ENCODE measurements at places on chromosomes 4 and X. TPM values are rescaled to one million over a fixed set of nuclear protein-coding genes. Genes with fewer than 3 reads are reported as not detected.

DNA sequence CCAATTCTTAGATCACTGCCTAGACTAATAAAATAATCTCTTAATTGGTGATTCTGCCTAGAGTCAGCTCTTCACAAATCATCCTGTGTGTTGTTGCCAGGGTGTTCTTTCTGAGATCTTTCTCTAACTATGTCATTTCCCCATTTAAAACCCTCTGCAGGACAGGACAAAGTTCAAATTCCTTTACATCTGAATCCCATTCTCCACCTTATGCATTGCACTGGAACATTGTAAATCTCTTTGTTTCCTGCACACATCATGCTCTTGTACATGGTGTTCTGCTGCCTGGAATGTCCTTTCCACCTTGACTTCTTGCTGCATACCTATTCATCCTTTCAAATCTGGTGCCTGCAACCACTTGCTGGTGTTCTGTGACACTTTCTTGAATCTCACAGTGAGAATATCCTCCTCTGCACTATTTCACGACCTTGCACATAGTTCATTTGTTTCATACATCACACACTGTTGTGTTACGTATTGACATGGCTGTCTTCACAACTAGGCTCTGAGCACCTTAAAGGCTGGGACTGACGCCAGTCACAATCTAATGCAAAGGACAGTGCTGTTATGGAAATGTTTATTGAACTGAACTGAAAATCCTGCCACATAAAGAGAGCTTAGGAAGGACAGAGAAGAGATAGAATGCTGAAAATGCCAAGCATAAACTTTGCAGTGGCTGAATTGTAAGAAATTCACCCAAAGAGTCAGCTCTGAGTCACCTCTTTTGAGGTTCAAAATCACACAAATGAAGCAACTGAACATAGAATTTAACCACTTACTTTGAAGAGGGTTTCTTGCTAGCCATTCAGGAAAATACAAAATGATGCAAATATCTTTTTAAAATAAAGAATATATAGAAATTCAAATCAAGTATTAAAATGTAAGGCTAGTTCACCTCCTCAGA lies 26.4 kb upstream of the SMIM14 start:
- no peaks in the 10 kb centered on the region for H3K4me1 ChIP-seq
- no peak overlapping the region for H3K27ac ChIP-seq
- no peak for DNase-seq
- no peaks in the 10 kb centered on the region for H3K36me3 ChIP-seq

DNA sequence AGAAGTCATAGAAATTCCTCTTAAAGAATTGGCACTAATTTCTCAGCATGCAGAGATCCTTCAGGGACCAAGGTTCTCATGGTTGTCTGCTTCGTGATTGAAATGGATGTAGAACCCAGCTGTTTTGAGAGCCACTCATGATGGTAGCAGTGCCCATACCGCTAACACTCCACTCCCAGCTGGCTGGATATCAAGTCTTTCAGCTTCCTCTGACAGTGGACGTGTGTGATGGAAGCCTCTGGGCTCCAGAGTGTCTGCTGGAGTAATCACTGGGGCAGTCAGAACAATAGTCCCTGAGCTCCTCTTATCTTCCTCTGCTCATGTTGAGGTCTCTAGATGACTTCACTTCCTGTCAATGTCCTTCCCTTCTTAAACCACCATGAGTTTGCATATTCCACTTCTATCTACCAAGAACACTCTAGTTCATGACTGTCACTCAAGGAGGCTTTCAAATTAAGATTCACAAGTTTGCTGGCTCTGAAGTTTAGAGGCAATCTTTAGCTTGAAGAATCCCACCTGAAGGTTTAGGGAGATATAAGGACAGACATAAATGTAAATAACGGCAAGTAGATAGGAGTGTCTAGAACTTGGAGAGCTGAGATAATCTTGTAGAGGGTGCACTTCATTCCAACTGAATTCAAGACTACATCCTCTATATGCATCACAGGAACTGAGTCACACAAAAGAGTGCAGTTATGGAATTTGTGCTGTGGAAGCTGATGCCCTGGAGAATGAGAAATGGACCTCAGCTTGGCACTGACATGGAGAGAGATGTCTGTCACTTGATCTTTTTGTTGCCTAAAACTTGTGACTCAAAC lies 64.5 kb upstream of the WDR1 start:
- no peaks in the 10 kb centered on the region for H3K27me3 ChIP-seq
- peaks cover 32% of the 10 kb centered on the region for H3K4me1 ChIP-seq
- H3K36me3 ChIP-seq: peaks cover 2% of the 10 kb centered on the region
- no peak overlapping the region for H3K4me3 ChIP-seq

- H3K36me3 ChIP-seq: no peaks in the 10 kb centered on the region
- peaks cover 10% of the 10 kb centered on the region for H3K4me1 ChIP-seq
- no peak overlapping the region for H3K27ac ChIP-seq
- no peak for DNase-seq
- peaks cover 4% of the 10 kb centered on the region for H3K27me3 ChIP-seq
These were observed 6.7 kb upstream of the DCTD start for GRCh38 chr4:182923796-182924340.

DNA sequence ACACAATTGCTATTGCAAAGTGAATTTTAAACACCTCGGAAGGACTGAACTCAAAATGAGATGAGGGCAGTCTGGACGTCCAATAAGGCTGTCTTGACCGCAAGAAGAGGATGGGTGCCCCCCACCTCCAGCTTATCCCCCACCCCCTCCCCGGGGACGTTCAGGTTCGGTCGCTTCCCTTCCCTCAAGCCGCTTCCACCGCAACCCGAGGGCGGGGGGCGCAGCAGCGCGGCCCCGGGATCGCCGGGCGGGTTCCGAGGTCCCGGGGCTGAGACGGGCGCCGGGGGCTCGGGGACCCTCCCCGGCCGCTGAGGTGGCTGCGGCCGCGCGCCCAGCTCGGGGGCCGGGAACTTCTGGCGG lies 480 bp downstream of the USP46 start:
- no peak for DNase-seq
- peaks cover 1% of the 10 kb centered on the region for H3K36me3 ChIP-seq
- no peak overlapping the region for H3K27ac ChIP-seq
- peaks cover 29% of the 10 kb centered on the region for H3K27me3 ChIP-seq
- peak overlapping the region; percentile 71 for H3K4me3 ChIP-seq

- H3K4me1 ChIP-seq: peaks cover 2% of the 10 kb centered on the region
- no peaks in the 10 kb centered on the region for H3K36me3 ChIP-seq
- H3K27ac ChIP-seq: no peak overlapping the region
- no peaks in the 10 kb centered on the region for H3K27me3 ChIP-seq
These were observed 2.8 kb upstream of the TLR8 start for GRCh38 chrX:12903646-12904045.

SSX2 gene
- not detected for total RNA-seq

DNA sequence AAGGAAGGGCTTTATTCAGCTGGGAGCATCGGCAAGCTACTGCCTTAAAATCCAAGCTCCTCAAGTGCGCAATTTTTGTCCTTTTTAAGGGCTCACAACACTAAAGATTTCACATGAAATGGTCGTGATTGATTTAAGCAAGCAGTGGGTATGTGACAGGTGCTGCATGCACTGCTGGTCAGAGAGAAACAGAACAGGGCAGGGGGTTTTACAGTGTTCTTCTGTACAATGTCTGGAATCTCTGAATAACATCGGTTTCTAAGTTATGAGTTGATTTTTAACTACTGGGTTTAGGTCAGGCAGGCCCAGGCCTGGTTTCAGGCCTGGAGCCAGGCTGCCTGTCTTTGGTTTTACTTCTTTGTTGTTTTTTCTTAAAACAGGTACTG lies 6.0 kb downstream of the UGT2B17 start:
- no peaks in the 10 kb centered on the region for H3K4me1 ChIP-seq
- no peaks in the 10 kb centered on the region for H3K36me3 ChIP-seq
- H3K27me3 ChIP-seq: no peaks in the 10 kb centered on the region
- no peak overlapping the region for H3K4me3 ChIP-seq
- no peak for DNase-seq
- no peak overlapping the region for H3K27ac ChIP-seq

DNA sequence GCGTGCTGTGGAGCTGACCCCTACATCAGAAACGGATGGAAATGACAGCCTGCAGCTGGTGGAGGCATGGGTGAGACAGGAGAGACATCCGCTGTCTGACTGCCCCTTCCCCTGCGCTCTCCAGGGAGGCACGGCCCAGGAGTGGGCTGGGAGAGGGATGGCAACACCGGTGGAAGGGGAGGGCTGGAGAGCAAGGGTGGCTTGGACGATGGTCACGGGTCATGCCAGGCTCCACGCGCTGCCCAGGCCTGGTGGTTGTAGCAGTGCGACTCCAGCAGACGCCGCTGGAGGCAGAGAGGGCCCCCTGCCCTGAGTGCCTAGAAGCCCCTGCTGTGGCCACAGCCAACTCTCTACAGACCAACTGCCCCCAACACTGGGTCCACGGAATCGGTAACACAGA lies 47.9 kb downstream of the GAK start:
- no peak for DNase-seq
- H3K36me3 ChIP-seq: peaks cover 24% of the 10 kb centered on the region
- no peak overlapping the region for H3K4me3 ChIP-seq
- H3K4me1 ChIP-seq: peaks cover 13% of the 10 kb centered on the region
- H3K27ac ChIP-seq: no peak overlapping the region

SLC6A14 gene
- not detected for total RNA-seq

DNA sequence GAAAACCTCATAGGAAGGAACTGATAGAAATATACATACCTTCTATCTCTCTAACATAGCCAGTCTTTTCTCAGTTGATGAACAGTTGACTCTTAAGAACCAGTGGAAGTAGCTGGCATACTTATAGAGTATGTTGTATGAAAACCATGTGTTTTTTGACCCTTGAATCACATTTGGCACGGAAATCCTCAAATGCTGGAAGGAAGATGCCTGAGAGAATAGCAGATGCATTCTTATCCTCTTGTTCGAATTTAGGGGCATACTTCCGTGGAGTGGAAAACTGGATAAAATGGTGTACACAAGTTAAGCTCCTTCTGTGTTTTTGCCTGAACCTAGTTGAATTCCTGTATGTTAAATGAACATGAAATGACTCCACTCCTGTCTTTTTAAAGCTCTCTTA lies 145.5 kb downstream of the PCDH7 start:
- no peaks in the 10 kb centered on the region for H3K36me3 ChIP-seq
- H3K27ac ChIP-seq: no peak overlapping the region
- no peak overlapping the region for H3K4me3 ChIP-seq
- no peaks in the 10 kb centered on the region for H3K27me3 ChIP-seq
- no peak for DNase-seq

GRCh38 chrX:71118985-71119535 lies 664 bp downstream of the MED12 start:
- peaks cover 16% of the 10 kb centered on the region for H3K4me1 ChIP-seq
- no peak for DNase-seq
- H3K4me3 ChIP-seq: peak overlapping the region; percentile 78
- H3K36me3 ChIP-seq: peaks cover 7% of the 10 kb centered on the region
- H3K27ac ChIP-seq: peak overlapping the region; percentile 90

GABRG1 gene
- not detected for total RNA-seq

DNA sequence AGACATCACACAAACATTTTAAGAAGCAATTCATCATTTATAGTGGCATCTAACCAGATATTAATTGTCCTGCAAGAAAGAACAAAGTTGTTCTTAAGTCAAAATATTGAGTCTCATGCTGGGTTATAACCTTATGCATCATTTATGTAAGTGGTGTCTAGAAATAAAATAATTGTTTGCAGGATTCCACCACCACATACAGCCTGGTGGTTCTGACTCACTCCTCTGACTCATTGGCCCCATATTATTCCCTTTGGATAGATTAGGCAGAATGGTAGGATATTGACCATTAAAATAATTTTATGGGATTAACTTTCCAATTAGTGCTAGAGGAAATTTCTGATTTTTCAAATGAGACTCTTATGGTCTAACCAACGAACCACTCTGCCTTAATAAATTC lies 384.5 kb downstream of the GRXCR1 start:
- H3K27me3 ChIP-seq: no peaks in the 10 kb centered on the region
- no peak overlapping the region for H3K27ac ChIP-seq
- no peaks in the 10 kb centered on the region for H3K36me3 ChIP-seq

DNA sequence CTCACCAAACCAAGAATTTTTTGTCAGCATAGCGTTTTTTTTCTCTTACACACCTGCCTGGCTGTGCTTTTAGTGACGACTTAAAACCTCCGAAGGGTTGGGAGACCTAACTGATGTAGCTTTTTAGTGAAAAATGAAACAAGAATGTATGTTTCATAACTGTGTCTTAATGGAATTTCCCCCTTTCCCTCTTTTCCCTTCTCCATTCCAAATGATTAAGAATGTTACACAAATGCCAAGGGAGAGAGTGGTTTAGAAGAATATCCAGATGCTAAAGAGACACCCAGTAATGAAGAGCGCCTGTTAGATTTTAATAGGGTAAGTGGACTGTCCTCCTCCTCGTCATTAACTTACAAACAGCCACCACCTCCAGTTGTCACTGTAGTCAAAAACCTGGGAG lies 33.2 kb upstream of the TBC1D14 start:
- no peaks in the 10 kb centered on the region for H3K27me3 ChIP-seq
- H3K4me1 ChIP-seq: peaks cover 2% of the 10 kb centered on the region
- DNase-seq: no peak
- H3K27ac ChIP-seq: no peak overlapping the region
- H3K36me3 ChIP-seq: peaks cover 12% of the 10 kb centered on the region

Data from activated naive CD4-positive, alpha-beta T cell treated with anti-CD3 and anti-CD28 coated beads for 36 hours (primary cell).